Activated CD4-positive, alpha-beta T cell treated with anti-CD3 and anti-CD28 coated beads for 4 hours (primary cell): ENCODE measurements at places on chromosomes 1 and 21.

DNA sequence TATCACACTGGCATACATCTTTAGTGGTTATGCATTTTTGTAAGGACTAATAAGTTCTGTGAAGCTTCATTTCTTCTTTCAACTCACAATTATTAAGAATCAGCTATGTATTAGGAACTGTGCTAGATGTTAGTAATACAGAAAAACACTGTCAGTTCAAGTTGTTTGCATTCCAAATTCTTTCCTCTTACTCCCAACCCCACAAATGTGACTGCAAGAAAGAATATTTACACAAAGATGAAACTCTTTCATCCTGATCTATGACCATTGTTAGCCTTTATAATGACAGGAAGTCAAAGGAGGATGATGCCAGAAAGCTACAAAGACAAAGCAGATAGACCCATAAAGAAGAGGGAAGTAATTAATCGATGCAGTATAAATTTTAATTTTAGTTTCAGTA lies 21.0 kb upstream of the GADD45A start:
- no peak for DNase-seq

DNA sequence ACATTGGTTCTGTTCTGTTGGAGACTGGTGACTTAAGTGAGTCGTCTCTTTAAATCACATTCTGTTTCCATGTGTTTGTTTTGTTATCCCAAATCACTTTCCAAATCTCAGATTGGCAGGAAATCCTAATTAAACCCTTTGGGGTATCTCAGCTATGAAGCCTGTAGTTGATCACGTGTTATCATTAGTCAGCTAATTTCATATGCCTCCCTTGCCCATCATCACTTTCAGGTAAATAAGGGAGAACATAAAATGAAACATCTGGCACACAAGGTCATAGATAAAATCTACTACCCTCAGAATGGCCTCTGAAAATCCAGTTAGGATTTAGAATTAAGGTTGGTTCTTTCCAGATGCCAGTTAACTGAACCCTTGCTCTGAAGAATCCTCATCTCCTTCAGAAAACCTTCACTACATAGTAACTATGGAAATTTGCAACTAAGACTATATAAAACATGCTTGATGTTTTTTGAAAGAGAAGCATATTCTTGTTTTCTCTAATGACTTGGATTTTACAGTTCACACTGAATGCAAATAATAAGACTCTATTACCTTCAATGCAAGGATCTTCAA lies 401.5 kb downstream of the DSCAM start:
- no peak for DNase-seq

GRCh38 chr1:203031467-203031866 lies 5.2 kb downstream of the PPFIA4 start:
- DNase-seq: no peak

DNA sequence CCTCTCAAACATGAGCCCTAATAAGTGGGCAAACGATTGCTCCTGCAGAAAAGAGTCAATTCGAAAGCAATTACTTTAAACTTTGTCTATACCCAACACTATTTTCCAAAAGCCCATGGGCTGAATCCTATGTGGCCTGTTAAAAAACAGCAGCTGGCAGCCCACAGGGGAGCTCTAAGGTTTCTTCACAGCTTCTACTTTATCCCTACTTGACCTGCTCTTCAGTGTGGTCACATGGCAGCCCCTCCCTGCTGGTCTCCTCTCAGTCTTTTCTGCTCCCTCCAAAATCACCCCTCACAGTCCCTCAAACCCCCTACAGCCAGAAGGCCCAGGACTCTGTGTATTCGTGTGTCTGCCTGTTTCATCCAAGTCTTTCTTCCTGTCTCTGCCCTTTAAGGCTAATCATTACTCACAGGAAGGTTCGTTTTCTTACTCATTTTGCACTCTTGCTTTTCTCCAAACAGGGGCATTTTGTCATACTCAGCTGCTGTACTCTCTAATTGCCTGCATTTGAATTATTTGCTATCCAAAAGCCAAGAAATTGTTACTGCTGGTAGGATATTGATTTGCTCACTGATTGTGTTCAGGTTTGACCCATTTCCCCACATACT lies 62.4 kb upstream of the FAM3B start:
- no peak for DNase-seq

GRCh38 chr1:162117039-162117774 lies 47.7 kb downstream of the NOS1AP start:
- DNase-seq: no peak

GRCh38 chr1:56917356-56917755 lies 48.5 kb downstream of the C8B start:
- DNase-seq: no peak

DNA sequence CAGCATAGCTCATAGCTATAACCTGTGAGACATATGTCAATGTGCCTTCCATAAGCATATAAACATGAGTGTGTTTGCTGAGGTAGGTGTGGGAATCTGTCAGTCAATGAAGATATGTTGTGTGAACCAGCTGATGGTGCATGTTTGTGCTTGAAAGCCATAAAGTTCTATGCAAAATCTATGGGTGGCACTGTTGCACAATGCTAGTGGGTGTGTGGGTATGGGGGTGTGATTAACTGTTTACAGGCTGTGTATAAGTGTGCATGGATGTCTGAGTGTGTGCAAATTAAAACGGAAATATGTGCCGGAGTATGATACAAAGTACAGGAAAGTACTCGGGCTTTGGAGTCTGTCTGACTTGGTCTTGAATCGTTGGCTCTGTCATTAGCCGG lies 1.0 kb upstream of the ATP2B4 start:
- DNase-seq: peak; percentile 67

DNA sequence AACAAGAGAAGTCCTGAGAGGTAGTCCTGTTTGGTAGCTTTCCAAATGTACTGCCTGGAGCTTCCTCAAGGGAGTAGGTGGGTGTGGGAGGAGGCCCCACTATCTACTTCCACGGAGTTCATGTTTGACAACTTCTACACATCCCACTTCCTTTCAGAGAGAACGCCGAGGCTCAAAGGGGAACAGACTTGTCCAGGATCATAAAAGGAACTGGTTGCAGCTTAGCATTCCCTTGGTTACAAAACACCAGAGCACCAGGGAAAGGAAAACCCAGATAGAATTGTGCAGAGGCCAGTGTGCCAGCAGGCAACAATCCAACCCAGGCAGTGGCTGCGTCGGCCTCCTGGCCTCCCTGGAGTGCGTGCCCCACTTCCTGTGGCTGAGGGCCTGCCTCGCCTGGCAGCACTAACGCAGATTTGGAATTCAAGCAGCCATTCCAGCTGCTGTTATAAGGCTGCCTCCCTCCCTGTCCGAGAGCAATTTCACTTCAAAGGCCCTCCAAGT lies 4.2 kb upstream of the RAP1GAP start:
- no peak for DNase-seq

DNA sequence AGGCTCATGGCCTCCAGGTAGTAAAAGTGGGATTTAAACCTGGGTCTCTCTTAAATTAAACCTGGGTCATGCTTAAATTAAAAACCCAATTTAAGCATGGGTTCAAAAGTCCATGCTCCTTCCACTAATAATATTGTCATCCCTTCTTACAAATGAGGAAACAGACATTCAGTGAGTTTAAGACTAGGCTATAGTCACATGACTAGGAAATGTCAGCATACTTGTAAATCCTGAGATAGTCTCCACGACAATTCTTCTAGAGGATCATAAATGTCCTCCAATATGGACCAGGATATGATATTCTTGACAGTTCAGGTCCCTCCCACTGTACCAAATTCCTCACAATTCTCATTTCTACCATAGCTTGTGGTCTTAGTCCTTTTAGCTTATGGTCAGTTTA lies 10.5 kb upstream of the IGFN1 start:
- no peak for DNase-seq

- no peak for DNase-seq
Observed at GRCh38 chr1:201947697-201948008, 1.3 kb upstream of the LMOD1 start.

DNA sequence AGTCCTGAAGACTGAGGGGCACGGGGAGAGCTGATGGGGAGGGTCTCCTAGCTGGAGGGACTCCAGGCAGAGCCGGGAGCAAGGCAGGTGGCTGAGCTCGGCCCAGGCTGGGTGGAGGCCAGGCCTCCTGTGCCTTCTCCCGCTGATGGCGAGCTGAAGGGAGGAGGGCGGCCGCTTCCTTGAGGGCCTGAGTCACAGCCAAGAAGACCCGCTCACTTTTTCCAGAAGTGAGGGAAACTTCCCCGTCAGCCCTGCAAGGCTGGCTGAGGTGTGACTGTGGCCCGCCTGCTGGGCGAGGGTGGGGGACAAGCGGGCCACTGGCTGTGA lies 1.7 kb upstream of the VWA1 start:
- peak; percentile 62 for DNase-seq

DNA sequence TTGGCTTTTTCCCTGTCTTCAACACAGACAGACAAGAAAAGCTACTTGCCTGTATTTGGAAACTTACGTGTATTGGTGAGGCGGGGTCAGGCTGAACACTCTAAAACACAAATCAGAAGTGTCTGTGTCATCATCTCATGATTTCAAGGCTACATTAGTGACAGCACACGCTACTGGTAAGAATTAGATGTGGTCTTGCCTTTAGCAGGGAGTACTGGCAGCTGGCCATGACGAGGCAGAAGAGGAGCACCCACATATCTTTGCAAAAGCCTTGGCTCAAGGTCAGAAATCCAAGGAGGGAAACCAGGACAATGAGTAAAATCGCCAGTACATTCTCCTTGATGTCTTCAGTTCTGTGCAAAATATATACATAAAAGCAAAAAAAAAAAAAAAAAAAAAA lies 77.7 kb downstream of the PCNX2 start:
- no peak for DNase-seq

GRCh38 chr1:186671136-186671825 lies 8.9 kb downstream of the PTGS2 start:
- DNase-seq: no peak

GRCh38 chr1:18681423-18681835 lies 50.8 kb downstream of the PAX7 start:
- peak; percentile 6 for DNase-seq

DNA sequence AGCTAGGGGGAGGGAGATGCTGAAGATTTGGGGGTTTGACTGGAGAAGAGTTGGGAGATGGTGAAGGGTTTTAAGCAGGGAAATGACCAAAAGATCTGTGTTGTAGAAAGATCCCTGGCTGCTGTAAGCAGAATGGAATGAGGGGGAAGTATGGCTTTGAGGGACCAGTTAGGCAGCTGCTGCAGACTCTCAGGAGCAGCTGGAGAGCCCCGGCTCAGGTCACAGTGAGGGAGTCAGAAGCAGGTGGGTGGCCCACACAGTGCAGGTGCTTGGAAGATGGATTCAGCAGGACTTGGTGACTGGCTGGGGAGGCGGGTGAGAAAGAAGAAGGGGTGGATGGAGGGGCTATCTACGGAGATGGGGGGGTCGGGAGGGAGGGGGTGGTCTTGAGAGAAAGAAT lies 35.7 kb downstream of the EDN2 start:
- DNase-seq: no peak

GRCh38 chr1:46400421-46400820 lies 6.3 kb downstream of the FAAH start:
- no peak for DNase-seq

DNA sequence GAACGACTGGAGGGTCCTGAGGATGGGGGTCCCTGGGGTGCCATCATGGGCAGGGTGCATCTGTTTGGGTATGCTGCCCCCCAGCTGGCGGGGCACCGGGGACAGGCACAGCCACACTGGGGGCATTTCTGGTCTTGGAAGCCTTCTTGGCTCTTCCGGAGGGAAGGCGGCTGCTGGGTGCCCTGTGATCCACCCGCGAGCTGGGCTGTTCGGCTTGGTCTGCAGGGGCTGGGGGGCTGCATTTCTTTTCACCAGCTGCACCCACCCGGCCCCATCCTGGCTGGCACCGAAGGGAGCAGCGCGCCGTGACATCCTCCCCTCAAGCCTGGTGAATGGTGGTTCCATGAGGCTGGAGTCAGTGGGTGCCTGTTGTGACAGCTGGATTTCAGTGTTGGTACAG lies 12.2 kb downstream of the FAAP20 start:
- DNase-seq: no peak

DNA sequence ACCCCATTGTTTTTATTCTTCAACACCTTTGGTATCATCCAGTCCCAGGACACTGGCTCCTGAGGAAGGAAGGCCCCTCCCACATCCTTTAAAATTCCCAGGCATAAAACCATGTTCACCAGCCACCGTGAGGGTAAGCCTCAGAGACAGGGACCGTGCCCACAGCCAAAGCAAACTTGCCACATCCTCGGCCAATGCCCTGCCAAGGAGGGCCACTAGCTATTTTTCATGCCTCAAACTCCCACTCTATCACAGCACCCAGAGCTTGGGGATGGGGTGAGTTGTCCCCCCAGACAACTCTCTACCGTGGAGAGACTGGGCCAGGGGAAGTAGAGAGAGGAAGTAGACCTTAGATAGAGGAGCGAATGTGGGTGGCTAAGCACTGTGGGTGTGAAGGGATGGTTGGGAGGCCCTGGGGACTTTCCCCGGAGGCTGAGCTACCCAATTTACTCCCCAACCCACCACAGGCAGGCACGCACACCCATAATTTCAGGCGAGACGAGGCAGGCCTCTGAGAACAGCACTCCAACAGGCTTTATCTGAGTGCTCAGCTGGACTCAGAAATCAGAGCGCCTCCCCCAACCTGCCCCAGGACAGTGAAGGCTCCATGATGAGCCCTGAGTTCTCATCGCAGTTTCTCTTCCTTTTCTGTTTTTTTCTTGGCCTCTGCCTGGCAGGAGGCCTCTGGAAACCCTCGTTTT lies 15.9 kb upstream of the BTG2 start:
- peak; percentile 90 for DNase-seq

DNA sequence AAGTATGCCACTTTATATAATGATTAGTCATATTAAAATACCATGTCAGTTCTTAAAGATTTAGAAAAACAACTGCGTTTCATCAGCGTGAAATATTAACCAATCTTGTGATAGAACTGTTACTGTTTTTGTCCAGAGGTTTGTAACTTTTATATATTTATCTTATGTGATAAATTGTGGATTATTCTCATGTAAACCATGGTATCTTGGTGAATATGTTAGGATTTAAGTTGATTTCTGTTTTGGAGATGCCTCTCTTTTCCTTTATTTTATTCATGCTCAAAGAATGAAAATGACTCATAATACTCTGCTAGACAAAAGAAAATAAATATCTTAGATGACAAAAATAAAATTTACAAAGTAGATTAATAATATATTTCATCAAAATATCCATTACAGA lies 88.4 kb downstream of the ADGRL4 start:
- DNase-seq: no peak

DNA sequence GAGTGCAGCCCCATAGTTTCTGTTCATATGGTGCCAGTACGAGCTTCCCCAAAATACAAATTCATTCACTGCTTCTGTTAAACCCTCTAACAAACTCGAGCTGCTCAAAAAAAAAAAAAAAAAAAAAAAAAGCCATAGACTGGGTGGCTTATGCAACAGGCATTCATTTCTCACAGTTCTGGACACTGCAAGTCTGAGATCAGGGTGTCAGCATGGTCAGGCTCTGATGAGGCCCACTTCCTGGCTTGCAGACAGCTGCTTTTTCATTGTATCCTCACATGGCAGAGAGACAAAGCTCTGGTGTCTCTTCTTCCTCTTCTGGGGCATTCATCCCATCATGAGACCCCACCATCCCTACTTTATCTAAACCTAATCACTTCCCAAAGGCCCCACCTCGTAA lies 121.6 kb downstream of the PTBP2 start:
- DNase-seq: no peak

- DNase-seq: no peak
Observed at GRCh38 chr1:246291127-246291526, 216.0 kb downstream of the SMYD3 start.
